ENCODE measurements at places on chromosomes 13 and 19.

- no peak for DNase-seq
Measured at GRCh38 chr13:41029629-41030028, 10.5 kb upstream of the ELF1 start.

DNA sequence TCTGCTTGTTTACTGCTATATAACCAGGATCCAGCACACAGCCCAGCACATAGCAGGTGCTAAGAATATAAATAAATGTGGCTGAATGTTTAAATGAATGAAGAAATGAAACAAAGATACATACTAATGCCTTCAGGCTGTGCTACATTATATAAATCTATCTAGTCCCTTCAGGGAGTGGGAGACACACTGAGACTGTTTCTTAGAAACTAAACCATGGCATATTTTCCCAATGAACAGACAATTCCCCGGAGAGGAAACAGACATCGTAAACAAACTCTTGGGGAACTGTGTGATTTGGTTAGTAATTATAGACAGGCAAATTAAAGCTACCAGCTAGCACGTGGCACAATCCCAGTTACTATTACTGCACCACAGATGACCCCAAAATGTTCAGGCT lies 9.7 kb upstream of the FEM1A start:
- DNase-seq, result no peak

DNA sequence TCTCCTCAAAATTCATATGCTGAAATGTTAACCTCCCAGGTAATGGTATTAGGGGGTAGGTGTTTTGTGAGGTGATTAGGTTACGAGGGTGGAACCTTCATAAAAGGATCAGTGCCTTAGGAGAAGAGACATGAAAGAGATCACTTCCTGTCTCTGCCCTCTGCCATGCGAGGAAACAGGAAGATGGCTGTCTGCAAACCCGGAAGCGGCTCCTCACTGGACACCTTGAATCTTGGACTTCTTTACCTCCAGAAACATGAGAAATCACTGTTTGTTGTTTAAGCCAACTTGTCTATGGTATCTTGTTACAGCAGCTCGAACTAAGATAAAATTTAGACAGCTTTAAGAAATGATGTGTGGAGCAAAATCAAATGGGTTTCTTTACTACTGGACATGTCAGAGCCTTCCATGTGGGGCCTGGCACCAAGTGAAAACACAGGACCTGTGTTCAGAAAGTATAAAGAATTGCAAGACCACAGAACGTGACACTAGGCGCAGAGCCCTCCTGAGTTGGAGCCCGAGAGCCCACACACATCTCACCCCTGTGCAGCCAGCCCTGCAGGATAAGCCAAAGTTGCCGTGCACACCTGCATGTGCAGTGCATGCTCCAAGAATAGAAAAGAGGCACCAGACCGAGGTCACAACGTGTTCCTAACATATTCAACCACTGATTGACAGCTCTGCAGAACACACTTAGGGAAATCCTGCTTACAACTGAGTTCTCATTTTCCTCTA lies 112.5 kb upstream of the UQCRFS1 start:
- no peak for DNase-seq

GRCh38 chr13:22915442-22916082 lies 265.2 kb upstream of the SGCG start:
- no peak for DNase-seq

Measured in stimulated activated CD4-positive, alpha-beta T cell treated with anti-CD3 and anti-CD28 coated beads, TNF-alpha, amount 100 ng/mL, for 24 hours (primary cell).